ENCODE measurements at places on chromosomes 1 and 21. TPM values are rescaled to one million over a fixed set of nuclear protein-coding genes. Genes with fewer than 3 reads are reported as not detected.
A peak's percentile ranks its signal among the peaks of the same experiment; 100 is the strongest.

GRCh38 chr1:183604815-183605214, 14.6 kb upstream of the NCF2 start:
- no peak for DNase-seq
- peaks cover 8% of the 10 kb centered on the region for H3K36me3 ChIP-seq
- H3K4me1 ChIP-seq, result no peaks in the 10 kb centered on the region
- no peak overlapping the region for H3K27ac ChIP-seq

AADACL3 gene
- not detected for polyA plus RNA-seq

FAM167B gene
- polyA plus RNA-seq, result not detected

GRCh38 chr21:31714741-31715365, 17.1 kb downstream of the SCAF4 start:
- H3K27me3 ChIP-seq, result no peaks in the 10 kb centered on the region
- peaks cover 5% of the 10 kb centered on the region for H3K36me3 ChIP-seq
- no peak overlapping the region for H3K27ac ChIP-seq
- DNase-seq, result no peak
- H3K4me1 ChIP-seq, result peaks cover 89% of the 10 kb centered on the region

DNA sequence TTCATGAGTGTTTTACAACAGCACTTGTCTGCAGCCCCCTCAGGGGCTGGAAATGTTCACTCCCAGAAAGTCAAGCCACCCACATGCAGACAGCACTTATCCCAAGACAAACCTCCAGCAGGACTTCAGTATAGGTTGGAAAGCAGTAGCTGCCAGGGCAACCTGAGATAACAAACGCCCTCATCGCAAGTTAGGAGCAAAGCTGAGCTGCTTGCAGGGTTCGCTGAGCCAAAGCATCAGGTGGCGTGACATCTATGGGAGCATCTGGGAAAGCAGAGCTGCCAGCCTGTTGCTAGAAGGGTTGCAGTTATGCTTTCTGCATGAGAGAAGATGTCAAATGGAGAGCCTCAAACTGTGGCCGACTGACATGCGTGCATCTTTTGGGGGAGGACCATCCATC, 4.2 kb upstream of the STXBP3 start:
- no peak for DNase-seq
- peaks cover 8% of the 10 kb centered on the region for H3K4me1 ChIP-seq
- no peak overlapping the region for H3K4me3 ChIP-seq
- no peaks in the 10 kb centered on the region for H3K27me3 ChIP-seq

GRCh38 chr1:172252958-172253357, 167.5 kb upstream of the C1orf105 start:
- no peak overlapping the region for H3K27ac ChIP-seq
- H3K4me3 ChIP-seq, result no peak overlapping the region
- no peaks in the 10 kb centered on the region for H3K36me3 ChIP-seq
- peaks cover 15% of the 10 kb centered on the region for H3K4me1 ChIP-seq
- no peaks in the 10 kb centered on the region for H3K27me3 ChIP-seq

DNA sequence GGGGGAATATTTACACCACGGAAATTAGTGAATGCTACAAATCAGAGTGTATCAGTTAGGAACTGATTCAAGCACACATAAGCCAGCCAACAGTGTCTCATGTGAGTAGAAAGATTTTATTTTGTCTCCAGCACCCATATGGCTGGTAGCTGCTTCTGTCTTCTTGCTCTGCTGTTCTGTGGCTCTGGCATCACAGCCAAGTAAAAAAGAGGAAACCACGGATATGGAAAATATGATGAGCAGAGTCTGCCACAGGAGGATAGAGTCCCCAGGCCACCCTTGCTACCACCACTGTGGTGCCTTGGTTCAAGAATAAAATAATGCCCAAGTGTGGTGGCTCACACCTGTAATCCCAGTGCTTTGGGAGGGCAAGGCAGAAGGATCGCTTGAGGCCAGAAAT, 53.6 kb upstream of the SPOCD1 start:
- no peak for DNase-seq
- H3K36me3 ChIP-seq, result no peaks in the 10 kb centered on the region
- peaks cover 37% of the 10 kb centered on the region for H3K4me1 ChIP-seq
- no peak overlapping the region for H3K4me3 ChIP-seq
- peak overlapping the region; percentile 74 for H3K27ac ChIP-seq
- H3K27me3 ChIP-seq, result no peaks in the 10 kb centered on the region

GRCh38 chr1:58874757-58875755, 91.2 kb upstream of the JUN start:
- no peaks in the 10 kb centered on the region for H3K36me3 ChIP-seq
- no peaks in the 10 kb centered on the region for H3K4me1 ChIP-seq
- no peak overlapping the region for H3K27ac ChIP-seq
- peaks cover 4% of the 10 kb centered on the region for H3K27me3 ChIP-seq
- no peak overlapping the region for H3K4me3 ChIP-seq

DNA sequence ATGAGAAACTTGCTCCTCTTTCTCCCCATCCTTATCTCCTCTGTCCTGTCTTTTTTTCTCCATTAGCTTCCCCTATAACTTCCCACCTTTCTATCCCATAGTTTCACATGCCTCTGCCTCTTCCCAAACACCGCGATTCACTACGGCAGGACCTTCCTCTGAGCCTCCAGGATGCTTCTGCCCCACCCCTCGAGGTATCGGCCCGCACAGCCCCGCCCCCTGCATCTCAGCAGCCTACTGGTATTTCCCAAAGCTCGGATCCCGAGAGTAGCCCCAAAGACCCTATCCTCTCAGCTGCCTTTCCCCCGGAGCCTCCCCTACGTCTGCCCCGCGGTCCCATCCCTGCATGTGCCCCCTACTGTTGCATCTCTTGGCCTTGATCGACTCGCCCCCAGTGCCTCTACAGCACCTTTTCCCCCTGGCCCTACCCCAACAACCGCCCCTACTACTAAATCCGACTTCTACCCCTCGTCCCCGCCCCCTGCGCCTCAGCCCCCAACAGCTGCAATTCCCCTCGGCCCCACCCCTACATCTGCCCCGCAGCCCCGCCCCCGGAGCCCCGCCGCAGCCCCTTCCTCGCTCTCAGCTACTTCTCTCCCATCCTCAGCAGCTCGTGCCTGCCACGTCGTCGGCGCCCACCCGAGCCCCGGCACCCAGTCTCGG, 512 bp downstream of the PIAS3 start:
- H3K27ac ChIP-seq, result peak overlapping the region; percentile 85
- peak overlapping the region; percentile 99 for H3K4me3 ChIP-seq
- peaks cover 13% of the 10 kb centered on the region for H3K4me1 ChIP-seq
- peak; percentile 35 for DNase-seq
- peaks cover 5% of the 10 kb centered on the region for H3K36me3 ChIP-seq

GRCh38 chr1:70003211-70003908, 202.0 kb downstream of the LRRC40 start:
- no peaks in the 10 kb centered on the region for H3K4me1 ChIP-seq
- DNase-seq, result no peak

- no peaks in the 10 kb centered on the region for H3K27me3 ChIP-seq
- no peaks in the 10 kb centered on the region for H3K36me3 ChIP-seq
- no peak for DNase-seq
- no peak overlapping the region for H3K4me3 ChIP-seq
- peaks cover 89% of the 10 kb centered on the region for H3K4me1 ChIP-seq
- H3K27ac ChIP-seq, result no peak overlapping the region
These were observed 29.2 kb downstream of the MAPKAPK2 start for GRCh38 chr1:206713910-206714312.

GRCh38 chr1:6347641-6348487, 45.7 kb downstream of the ACOT7 start:
- peaks cover 18% of the 10 kb centered on the region for H3K4me1 ChIP-seq
- H3K36me3 ChIP-seq, result no peaks in the 10 kb centered on the region

- no peak overlapping the region for H3K4me3 ChIP-seq
- H3K36me3 ChIP-seq, result no peaks in the 10 kb centered on the region
- DNase-seq, result no peak
- no peak overlapping the region for H3K27ac ChIP-seq
These were observed 567.2 kb downstream of the PTPRU start for GRCh38 chr1:29803486-29803885.

All from naive thymus-derived CD8-positive, alpha-beta T cell (primary cell).